ENCODE measurements at places on chromosomes 6 and 20.

DNA sequence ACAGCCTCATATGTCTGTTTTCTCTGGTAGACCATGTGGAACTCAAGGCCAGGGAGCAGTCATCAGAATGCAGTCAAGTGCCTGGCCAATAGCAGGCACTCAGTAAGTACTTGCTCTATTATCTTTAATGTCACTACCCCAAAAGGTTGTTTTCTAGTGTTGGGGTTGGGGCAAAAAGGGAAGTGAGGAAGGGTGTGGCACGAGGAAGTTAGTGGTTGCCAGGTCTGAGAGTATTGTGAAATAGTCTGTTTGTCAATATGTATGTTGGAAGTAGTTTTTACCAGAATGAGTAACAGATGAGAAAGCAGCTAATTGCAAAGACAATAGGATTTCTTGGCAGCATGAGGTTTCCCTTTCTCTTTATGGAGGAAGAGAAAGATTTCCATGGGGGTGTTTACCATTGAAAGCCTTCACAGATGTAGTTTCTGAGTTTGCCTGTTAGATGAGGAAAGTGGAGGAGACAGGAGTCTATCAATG is 59.5 kb upstream of the ARMH2 start:
- no peak for DNase-seq

DNA sequence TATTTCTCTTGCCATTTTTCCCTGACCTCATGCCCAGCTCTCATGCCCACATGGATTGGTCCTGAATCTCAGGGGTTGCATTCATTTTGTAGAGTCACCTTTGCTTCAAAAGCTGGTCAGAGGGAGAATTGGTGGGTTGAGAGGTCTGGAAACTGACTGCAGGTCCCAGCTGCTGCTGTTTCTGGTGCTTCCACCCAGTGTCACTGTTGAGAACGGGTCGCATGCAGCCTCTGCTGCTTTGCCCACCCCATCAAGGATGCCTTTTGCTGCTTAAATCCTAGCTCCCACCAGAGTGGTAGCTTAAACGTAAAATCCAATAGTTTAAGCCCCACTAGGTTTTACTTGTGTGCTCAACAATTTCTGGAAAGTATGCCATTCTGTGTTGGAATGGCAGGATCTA is 211.4 kb upstream of the TSHZ2 start:
- no peak for DNase-seq

- DNase-seq = no peak
These were observed 38.0 kb downstream of the ELOVL2 start for GRCh38 chr6:11006061-11006460.

DNA sequence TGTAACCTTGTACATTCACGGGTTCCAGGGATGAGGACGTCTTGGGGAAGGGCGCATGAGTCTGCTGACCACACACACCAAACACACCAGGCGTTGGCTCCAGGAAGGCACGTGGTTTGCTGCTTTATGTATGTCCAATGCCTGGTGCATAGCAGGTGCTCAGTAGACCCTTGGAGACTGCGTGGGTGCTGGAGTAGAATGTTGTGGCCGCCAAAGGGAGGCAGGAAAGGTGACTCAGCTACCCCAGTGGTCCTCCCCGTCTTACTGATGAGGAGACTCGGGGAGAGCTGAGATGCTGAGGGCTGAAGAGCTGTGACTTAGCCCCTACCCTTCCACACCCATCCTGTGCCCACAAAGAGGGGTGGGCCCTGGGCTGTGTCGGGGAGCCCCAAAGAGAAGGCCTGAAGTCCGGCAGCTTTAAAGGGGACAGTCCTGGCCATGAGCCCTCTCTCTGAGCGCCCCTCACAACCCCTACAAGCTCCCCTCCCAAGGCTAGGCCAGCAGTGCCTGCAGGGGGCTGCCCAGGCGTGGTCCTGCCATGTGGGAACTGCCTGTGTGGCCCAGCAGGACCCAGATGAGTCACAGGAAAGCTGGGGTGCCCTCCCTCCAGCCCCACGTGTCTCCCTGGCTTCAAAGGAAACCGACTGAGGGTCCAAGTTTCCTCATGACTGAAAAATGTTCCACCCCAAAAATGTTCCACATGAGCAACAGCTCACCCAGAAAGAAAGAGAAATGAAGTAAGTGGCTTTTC is 28.0 kb upstream of the PTGIS start:
- no peak for DNase-seq

- DNase-seq = no peak
These were observed 382.7 kb downstream of the UTRN start for GRCh38 chr6:144667532-144668503.

- DNase-seq = no peak
These were observed 560.4 kb upstream of the SYNCRIP start for GRCh38 chr6:86203044-86203443.

DNA sequence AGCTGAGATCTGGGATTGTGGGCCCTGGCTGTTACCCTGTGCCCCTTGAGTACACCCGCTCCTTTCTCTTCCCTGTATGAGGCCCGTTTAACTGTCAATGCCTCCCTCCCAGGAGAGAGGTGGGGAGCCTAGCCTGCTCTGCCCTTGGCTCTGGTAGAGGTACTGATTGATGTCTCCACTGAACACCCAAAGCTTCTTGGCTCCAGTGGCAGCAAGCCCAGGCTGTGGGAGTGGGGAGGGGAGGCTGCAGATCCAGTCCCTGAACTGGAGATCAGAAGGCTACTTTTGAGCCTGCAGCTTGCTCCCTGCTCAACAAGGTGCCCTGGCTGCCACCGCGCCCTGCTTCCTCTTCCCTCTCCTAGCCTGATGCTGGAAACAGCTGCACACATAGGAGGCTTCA is 7.5 kb downstream of the LRRC73 start:
- no peak for DNase-seq

DNA sequence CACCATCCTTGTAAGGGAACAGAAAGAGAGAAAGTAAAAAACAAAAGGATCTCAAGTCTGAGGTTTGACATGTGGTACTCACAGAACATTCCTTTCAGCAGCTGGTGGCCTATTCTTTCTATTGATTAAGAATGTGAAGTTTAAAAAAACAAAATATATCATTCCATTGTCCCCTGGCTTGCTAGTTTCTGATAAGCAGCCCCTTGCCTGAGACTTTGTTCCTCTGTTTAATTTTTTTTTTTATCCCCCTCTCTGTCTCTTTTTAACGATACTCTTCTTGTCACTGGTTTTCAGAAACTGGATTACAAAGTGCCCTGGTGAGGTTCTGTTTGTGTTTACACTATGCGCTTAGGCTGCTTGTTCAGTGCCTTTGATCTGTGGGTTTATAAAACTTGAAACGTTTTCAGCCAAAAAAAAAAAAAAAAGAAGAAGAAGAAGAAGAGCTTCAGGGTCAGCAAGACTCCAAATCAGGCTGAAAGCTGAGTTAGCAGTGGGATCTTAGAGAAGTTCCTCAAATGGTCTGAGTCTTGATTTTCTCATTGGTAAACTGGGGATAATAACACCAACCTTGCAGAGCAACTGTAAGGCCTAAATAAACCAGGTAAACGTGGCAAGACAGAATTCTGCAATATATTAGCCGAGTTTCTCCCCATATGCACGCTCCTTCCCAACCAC is 45.1 kb upstream of the SLC22A23 start:
- DNase-seq = no peak

DNA sequence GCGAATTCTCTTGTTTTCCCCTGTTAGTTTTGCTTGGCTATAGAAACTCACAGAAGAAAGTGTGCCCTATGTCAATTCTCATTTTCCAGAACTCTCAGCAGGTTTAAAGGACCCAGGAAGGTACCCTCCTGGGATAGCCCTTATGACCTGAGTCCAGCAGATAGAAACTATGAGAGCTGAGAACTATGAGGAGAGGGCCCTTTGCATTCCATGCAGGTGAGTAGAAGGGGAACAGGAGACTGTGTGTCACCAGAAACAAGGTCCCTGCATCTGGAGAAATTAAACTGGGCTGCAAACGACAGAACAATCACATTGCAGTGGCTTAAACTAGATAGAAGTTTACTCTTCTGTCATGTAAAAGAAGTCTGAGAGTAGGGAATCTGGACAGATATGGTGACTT is 35.7 kb upstream of the SCUBE3 start:
- DNase-seq = no peak

DNA sequence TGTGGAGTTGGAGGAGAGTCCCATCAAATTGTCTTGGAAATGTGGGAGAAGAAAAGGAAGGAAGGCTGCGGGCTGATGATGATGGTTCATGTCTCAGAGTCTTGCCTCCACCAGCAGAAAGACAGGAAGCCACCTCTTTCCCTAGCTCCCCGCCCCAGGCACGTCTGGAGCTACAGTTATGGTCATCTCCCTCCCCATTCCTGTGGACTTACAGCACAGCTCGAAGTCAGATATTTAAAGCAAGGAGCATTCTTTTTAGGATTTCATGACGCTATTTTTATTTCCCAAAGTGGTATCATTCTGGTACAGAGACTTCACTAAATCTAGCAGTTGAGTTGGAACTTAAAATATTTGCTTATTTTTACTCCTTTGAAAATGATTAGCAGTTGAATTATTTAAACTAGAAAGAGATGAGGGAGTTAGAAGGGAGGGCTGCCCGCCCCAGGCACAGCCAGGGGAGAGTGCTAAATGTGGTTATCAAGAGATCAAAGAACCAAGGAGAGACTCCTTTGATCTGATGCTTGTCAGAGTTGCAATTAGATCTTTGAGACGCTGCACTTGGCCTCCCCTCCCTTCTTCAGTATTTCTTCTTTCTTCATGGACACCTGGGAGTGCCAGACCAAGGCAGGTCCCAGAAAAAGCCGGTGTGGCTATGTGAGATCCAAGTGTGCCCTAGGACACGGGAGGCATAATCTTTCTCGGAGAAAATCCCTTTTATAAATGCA is 199.9 kb upstream of the SOX4 start:
- DNase-seq = no peak

GRCh38 chr6:90212274-90212673 is 84.4 kb downstream of the BACH2 start:
- DNase-seq = no peak

DNA sequence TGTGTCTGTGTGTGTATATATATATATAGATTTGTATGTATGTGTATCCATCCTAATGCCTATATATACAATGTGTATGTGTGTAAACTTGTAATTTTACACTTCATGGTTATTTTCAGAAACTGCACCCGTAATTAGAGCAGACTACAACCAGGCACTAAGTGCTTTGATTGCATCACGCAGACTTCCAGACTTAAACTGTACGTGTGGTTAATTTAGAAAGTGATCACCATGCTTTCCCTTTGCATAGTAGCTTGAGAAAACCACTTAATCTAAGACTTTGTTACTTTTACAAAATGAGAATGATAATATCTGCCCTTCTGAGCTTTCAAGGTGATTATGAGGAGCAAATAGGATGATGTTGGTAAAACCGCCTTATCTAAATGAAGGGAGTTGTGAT is 50.1 kb upstream of the E2F3 start:
- no peak for DNase-seq

- no peak for DNase-seq
These were observed 91.3 kb downstream of the RPP40 start for GRCh38 chr6:4912559-4912958.

- no peak for DNase-seq
These were observed 275.0 kb upstream of the FLRT3 start for GRCh38 chr20:14612391-14612790.

DNA sequence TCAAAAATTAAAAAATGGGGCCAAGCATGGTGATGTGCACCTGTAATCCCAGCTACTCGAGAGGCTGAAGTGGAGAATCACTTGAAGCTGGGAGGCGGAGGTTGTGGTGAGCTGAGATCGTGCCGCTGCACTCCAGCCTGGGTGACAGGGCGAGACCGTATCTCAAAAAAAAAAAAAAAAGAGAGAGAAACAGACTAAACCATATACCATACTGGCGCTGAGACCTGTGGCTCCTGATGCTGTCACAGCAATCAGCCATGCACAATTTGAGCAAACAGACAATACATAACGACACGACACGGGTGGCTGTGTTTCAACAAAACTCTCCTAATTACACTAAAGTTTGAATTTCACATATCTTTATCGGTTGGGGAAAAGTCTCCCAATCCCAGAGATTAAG is 14.9 kb upstream of the CBFA2T2 start:
- DNase-seq = no peak

DNA sequence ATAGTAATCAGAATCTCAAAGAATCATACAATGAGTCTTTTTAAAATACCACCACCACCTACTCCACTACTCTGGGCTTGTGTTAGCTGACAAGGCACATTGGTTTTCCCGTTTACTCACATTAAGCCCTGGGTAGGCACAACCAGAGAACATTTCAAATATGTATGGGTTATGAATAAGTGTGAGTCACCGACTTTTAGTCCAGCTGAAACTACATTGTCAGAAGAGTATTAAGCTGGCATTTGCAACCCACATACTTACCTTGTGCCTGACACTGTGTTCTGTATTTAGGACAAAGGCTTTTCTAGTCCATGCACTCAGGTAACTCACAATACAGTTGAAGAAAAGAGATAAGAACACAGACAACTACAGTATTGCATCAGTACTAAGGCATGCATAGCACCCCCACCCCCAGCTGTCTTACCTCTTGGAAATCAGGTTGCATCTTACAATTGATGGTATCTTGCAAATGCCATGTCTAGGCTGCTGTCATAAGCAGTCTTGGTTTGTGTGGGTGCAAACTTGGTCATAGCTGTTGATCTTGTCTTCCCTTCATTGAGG is 40.3 kb upstream of the AHI1 start:
- DNase-seq = no peak

DNA sequence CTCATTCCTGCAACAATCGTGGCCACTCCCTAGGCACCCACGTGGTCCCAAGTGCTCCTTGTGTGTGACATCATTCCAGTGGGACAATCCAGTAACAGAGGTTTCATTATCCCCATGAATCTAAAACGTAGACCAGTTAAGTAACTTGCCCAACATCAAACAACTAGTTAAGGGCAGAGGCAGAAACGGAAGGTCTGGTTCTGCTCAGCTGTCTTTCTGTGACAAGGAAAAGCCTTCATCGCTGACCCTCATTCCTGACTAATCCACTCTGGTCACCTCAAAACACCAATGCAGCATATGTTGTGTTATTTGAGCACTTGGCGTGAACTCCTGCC is 261.4 kb upstream of the JARID2 start:
- DNase-seq = no peak

DNA sequence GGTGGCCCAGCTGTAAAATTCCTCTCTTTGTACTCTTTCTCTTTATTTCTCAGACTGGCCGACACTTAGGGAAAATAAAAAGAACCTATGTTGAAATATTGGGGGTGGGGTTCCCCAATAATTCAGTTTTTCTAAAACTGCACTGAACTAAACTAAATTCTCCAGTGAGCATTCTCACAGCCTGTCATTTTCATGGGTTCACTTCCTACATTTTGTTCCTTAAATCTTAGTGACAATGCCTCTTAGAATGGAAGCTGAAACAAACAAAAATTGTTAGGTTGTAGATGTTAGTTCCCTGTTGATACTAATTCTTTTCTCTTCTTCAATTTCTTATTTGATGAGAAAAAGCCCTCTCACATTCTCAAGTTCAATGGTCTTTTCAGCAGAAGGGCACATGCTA is 35.8 kb upstream of the IFNGR1 start:
- DNase-seq = no peak

GRCh38 chr6:166056637-166057036 is 111.0 kb downstream of the TBXT start:
- DNase-seq = no peak

DNA sequence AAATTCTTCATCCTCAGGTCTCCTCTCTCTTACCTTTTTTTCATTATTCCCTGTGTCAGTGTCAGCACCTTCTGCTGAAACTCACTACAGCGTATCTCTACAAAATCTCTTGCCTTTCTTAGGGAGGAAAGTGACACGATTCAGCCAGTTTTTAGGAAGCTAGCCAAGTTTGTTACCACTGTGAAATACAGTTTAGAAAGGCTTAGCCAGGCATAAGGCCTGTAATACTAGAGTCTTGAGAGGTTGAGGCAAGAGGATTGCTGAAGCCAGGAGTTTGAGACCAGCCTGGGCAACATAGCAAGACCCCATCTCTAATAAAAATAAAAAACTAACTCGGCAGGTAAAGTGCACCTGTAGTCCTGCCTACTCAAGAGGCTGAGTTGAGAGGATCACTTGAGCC is 16.7 kb downstream of the TAB2 start:
- DNase-seq = no peak
